Stromal cell of bone marrow (primary cell): ENCODE measurements at places on chromosomes 7 and 10.

DNA sequence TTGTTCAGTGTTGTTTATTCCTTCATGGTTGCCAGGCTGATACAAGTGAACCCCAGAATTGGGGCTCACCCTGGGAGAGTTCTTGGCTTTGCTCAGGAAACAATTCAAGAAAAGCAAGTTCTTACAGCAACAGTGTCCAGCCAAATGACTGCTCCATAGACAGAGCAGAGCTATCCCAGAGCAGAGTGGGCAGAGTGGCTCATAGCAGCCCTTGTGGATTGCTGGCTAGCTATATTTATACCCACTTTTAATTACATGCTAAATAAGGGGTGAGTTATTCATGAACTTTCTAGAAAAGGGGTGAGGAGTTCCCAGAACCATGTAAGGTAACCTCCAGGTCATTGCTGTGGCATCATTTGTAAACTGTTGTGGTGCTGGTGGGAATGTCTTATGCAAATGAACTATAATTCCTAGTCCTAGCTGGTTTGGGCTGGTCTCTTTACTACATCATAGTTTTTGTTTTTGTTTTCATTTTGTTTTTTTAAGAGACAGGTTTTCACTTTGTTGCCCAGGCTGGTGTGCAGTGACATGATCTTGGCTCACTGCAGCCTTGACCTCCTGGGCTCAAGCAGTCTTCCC lies 59.9 kb upstream of the HBP1 start:
- no peak for DNase-seq

DNA sequence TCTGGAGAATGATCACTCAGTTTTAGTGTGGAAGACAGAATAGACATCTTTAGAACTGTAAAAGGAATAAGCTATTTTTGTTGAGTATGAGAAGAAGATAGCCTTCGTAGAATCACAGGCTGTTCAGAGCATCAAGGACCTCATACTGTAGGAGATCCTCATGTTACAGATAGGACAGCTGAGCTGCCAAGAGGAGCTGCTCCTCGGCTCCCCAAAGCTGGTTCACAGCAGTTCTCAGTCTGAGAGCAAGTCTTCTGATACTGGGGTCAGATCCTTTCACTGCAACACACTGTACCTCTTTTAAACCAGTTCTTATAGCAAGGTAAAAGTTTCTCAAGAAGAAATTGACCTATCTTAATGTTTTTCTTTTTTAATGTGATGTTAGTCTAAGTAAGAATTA lies 17.1 kb downstream of the CCNY start:
- DNase-seq = no peak

DNA sequence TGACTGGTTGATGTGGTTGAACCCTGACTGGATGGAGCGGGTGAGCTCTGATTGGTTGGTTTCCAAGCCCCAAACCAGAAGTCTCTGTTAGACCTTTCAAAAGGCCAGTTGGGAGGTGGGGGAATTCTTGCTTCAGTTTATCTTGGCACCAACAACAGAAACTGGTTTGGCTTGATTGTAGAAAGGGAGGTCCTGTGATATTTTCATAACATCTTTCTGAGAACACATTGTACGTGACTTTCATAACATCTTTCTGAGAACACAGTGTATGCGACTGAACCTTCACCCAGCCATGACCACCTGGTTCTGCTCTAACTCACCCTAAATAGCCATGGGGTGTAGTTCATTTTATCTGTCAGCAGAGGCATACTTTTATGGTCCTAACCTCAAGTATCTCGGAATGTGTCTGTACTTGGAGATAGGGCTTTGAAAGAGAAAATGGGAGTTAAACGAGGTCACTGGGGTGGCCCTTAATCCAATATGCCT lies 88.3 kb downstream of the GALNT17 start:
- DNase-seq = no peak

- DNase-seq = no peak
These were observed 2.3 kb downstream of the GRM8 start for GRCh38 chr7:127250312-127251035.

DNA sequence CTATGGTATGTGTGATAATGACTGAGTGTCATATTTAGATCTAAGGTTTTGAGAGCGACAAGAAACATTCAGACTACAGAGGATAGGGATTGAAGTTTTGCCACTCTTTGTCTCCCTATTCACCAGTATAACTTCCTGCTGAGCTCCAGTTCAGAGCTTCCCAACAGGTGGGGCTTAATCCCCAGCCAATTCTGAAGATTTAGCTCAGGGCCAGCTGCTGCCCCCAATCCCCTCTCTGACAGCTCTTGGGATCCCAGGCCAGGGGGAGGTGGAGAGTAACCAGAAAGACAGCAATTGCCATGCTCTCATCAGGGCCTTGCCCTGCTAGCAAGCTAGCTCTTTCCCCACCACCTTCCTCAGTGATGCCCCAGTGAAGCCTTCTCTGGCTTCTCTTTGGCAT lies 57.8 kb downstream of the TRIL start:
- no peak for DNase-seq

DNA sequence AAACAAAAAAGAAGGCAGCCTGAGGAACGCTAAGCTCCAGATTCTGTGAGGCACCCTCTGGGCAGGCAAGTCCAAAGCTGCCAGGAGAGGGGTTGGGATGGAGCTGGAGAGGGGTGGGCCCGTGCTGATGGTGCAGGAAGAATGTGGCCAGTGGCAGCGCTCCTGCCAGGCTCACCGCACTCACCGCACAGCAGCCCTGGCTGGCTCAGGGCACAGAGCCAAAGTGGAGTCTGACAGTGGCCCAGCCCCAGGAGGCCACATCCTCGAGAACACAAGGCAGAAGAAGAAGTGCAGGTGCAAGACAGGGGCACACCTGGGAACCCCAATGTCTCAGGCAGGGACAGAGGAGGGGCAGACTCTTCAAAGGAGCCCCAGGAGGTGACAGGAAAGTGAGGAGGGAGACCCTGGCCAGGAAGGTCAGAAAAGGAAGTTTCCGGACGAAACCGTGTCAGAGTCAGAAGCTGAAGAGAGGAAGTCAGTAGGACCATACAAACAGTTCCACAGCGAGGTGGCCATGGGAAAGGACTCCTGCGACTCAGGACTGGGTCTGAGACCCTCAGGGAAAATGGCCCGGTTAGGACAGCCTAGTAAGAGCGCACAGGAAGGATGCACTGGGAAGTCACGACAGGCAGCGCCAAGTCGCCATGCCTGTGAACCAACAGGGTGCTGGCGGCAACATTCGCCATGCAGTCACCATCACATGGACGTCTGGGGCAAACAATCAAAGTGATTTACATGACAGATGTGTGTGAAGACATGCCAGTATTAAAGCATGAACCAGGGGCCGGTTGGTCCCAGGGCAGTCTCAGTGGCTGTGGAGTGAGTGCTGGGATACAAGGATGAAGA lies 54.4 kb downstream of the COBL start:
- no peak for DNase-seq

DNA sequence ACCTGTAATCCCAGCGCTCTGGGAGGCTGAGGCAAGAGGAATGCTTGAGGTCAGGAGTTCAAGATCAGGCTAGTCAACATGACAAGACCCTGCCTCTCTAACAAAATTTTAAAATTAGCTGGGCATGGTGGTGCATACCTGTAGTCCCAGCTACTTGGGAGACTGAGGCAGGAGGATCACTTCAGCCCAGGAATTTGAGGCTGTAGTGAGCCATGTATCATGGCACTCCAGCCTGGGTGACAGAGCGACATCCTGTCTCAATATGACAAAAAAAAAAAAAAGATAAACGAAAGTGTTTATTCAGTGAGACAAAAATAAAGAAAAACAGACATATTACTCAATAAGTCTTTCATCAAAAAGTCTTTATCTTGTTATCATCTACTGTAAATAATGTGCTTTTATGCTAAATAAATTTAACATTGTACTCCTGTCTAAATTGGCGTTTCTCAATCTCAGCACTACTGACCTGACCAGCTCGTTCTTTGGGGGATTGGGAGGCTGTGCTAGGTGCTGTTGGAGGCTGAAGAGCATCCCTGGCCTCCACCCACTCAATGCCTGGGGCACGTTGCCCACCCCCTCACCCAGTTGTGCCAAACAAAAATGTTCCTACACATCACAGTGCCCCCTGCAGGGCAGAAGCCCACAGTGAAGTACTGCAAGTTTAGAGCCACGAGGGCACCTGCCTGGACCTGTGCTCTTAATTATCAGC lies 57.7 kb downstream of the NCAPG2 start:
- no peak for DNase-seq

DNA sequence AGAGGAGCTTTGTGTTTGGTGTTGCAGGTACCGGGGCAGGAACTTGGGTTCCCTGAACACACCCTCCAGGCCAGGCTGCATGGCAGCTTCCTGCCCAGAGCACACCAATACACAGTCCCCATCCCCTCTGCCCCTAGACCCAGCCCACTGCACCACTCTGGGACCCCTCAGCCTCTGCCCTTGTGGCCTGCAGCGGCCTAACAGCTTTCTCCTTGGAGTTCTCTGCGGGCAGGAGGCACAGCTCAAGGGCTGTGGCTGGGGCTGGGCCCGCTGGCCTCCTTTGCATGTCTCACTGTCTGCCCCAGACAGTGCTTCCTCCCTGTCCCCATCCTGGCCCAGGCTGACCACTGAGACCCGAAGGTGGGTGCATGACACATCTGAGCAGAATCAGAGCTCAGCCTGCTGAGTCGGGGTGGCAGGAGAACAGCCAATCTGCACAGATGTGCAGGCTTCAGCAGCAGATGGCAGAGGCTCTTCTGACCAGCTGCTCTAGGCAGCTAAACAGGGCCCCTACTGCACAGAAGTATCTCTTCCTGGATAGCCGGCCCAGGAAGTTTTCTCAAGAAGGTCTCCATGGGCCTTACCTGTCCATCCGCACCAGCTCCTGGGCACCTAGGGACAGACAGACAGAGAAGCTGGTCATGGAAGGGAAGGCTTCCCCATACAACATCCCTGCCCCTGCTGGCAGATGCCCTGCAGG lies 20.8 kb downstream of the VSIR start:
- no peak for DNase-seq

DNA sequence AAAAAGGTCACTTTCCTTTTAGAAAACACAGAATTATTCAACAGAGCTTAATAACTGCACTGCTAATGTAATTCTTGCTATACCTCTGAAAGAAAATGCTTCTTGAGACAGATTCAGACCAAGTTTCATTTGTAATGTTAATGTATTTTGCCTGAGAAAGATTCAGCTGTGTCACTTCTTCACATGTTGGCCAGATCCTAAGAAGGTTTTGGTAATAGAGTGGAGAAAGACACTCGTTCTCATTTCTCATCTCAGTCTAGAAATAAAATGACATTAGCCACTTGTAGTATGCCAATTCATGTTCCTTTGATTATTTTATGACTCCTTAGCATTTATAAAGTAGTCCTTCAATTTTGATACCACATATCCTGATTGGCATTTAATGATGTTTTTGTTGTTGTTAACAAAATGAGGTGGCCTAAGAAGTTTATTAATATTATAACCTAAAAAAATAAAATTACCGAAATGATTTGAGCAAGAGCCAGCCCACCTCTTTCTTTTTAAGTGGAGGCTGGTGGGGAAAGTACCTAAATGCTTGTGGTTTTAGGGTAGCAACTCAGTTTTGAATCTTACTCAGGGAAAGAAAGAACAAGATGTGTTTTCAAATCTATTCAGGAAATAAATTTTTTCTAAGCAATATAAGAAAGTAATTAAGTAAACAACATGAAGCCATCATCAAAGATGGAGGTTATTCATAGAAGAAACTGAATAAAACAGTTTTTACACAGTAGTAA lies 16.4 kb upstream of the ELAPOR2 start:
- DNase-seq = no peak

DNA sequence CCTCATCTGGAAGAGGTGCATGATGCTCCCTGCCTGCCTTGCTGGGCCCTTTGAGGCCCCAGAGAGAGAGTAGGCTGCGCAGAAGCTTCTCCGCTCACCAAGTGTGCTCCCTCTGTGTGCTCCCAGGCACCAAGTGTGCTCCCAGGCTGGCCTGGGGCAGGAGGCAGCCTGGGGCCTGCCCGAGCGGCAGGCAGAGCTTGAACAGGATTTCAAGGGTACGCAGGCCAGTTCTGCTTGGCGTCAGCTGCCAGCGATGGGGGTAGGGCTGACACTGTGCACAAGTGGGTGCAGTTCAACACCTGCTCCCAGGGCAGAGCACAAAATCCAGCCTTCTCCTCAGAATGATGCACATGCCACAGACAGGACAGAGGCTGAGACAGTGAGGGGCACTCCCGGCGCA lies 119.7 kb downstream of the FAM53B start:
- no peak for DNase-seq

- DNase-seq = no peak
These were observed 138.1 kb downstream of the HERPUD2 start for GRCh38 chr7:35556515-35557471.

DNA sequence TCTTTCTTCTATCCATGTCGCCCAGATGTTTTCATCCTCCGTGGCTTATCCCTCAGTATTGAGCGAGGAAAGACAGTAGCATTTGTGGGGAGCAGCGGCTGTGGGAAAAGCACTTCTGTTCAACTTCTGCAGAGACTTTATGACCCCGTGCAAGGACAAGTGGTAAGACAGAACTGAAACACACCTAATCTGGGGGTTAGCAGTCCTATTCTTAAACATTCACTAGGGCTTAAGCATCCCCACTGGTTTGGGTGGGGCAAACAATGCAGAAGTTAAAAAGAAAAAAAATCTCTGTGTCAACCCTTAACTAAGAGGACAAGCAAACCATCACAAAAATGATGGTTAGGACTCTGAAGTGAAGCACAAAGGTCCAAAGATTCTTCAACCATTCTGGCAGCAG lies 43.8 kb downstream of the SP8 start:
- DNase-seq = no peak

DNA sequence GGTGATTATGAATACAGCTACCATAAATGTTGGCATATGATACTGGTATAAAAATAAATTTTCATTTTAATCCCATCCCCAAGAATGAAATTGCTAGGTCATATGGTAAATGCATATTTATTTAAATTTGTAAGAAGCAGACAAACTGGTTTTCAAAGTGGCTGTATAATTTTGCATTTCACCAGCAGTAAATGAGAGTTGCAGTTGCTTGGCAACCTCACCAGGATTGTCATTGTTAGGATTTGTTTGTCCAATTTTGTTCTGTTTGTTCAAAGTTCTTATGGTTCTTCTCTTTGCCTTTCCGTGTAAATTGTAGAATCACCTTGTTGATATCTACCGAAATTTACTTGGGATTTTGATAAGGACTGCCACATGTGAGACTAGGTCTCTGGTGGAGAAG lies 237.4 kb downstream of the OTUD1 start:
- no peak for DNase-seq

DNA sequence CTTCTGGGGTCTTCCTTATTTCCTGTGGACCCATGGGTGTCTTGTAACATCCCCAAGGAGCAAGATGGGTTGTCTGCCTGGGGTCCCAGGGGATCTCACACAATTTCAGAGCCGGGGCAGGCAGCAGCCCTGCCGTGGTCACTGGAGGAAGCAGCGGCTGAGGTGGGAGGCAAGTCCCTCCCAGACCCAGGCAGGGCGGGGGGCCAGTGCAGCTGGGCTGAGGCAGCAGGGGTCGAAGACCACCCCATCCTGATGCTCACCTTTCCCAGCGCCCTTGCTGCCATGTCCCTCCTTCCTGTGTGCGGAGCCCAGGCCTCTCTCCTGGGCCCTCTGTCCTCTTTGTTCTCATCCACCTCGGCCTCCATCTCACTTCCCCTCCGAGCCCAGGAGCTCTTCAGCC lies 583.0 kb upstream of the COBL start:
- no peak for DNase-seq

GRCh38 chr7:141701489-141702046 lies 398 bp downstream of the DENND11 start:
- no peak for DNase-seq
